Stimulated activated CD4-positive, alpha-beta T cell treated with anti-CD3 and anti-CD28 coated beads, Interleukin-12 subunit alpha, Interleukin-12 subunit beta, amount 100 ng/mL, for 24 hours (primary cell): ENCODE measurements at places on chromosomes 5 and 9.

DNA sequence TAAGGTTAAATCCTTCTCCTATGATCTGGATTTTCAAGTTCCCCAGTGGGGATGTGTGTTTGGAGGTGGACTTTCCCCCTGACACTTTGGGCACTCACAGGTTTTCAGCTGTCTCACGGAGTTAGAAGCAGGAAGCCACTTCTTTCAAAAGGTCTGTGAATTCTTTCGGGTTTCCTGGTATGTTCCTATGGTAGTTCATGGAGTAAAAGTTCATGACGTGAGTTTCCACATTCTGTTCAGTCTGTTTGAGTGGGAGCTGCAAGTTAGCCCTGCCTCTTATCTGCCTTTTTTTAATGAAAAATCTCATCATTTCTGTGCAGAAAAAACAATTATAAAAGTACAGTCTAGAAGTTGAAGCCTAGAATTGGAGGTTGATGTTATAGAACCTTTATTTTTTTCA, 24.9 kb upstream of the SNCAIP start:
- DNase-seq, result no peak

GRCh38 chr5:98906756-98907355, 22.0 kb downstream of the CHD1 start:
- DNase-seq, result no peak

GRCh38 chr9:16314476-16314875, 556.0 kb downstream of the BNC2 start:
- DNase-seq, result no peak

DNA sequence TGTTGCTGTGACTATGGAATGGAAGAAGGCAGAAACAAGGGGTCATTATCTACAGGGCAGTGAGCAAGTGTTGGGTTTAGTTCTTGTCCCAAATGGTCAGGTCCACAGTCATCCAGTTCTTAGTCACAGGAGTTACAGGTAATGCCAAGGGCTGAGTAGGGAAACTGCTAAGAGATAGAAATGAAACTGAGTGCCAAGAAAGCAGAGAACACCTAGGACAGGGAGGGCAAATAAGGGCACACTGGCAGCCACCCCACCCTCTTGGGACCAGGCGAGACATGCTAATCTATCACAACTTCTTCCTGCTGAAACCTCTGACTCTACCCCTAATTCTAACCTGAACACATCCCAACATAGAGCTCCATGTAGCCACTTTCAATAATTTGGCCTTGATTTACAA, 103.2 kb downstream of the KLF4 start:
- DNase-seq, result no peak
